Stimulated activated memory B cell treated with anti-CD40 and anti-IgM and Interleukin-4, amounts not matched to agents 10 μg/mL and 1 μg/mL and 100 μg/mL, for 72 hours (primary cell): ENCODE measurements at places on chromosomes 6 and 20.
A peak's percentile ranks its signal among the peaks of the same experiment; 100 is the strongest.

- ATAC-seq, result no peak
These were observed 2.3 kb downstream of the PLAGL2 start for GRCh38 chr20:32205110-32205842.

GRCh38 chr6:64732888-64733287 is 974.1 kb downstream of the EYS start:
- no peak for ATAC-seq

DNA sequence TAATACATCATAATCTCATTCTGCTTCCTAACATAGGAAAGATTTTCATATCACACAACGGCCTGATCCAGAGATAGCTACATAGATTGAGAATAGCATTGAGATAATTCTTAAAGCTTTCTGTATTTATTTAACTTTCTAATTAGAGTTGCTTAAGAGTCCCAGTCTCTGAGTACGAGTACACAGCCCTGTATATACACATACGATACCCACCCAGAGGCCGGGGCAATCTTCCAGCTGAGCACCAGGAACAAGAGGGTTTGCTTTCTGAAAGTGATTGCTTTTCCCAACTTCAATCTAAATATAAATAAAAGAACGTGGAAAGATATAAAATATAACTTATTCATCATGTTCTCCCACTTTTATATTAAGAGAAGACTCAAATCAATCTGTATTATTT is 313.8 kb downstream of the COL12A1 start:
- no peak for ATAC-seq

- no peak for ATAC-seq
These were observed 289.4 kb downstream of the THBS2 start for GRCh38 chr6:168964138-168964835.

- ATAC-seq, result no peak
These were observed 162.0 kb upstream of the SOX4 start for GRCh38 chr6:21431526-21431925.

DNA sequence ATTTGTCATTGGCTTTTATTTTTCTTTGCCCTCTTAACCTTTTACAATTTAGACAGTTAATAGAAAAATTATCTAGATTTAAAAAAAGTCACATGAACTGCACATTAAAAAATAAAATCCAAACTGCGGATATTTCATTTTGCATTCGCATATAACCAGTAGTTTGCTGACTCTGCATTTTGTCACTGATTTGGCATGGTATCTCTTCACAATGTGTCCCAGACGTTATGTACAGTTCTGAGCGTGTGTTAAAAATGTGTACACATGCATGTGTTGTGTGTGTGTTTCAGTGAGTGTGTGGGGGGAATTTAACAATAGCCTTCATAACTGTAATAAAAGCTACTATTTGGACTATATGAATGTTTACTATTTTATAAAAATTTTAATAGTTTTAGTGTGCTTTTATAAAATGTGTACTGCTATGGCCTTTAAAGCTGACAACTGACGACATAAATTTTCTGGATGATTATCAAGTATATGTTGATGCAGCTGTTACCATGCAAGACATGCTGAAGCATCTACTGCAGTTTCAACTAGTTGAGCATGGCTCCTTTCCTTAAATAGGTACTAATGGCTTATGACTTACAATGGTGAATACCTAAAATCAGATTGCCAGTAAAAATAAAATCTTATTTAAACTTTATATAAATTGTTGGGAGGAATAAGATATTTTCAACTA is 67.7 kb downstream of the HMGCLL1 start:
- ATAC-seq, result no peak

DNA sequence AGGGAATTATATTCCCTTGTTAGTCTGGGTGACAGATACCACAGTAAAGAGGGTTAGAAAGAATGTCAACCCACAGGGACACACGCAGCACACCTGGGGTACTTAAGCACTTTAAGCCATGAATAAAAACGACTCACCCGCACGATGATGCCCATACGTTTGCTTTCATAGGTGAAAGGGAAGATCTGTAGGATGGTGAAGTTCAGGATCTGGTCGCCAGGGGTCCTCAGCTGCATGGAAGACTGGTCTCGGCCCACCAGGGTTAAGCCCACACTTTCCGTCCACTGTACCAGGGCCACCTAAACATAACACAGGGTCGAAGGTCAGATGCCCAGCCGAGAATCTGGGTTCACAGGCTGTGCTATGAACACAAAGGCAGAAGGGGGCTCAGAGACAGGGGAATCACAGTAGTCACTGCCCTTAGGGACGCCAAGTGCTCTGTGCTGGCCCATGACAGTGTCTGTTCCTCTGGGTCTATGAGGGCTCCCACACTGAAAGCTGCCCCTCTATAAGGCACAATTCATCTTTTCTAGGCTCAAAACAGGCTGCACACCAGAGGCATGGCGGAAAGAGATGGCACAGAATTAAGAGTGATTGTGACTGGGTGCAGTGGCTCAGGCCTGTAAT is 96.8 kb upstream of the NFATC2 start:
- peak; percentile 55 for ATAC-seq

- no peak for ATAC-seq
These were observed 232.2 kb downstream of the LY86 start for GRCh38 chr6:6820641-6821238.

DNA sequence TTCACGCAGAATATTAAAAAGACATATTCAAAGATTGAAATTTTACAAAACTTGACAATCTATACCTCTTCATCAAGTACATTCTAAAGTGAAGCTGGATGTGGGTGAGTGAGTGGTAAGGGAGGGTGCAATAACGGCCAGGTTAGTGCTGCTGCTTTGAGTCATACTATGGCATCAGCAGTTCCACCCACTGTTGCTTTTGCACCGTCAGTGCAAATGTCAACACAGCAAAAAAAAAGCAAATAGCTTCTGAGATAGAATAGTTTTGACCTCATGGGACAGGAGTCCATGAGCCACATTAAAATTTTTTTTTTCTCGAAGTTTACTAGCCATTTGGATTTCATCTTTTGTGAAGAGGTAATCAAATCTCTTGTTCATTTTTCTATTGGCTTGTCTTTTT is 31.8 kb downstream of the PSMF1 start:
- no peak for ATAC-seq
